Effector CD8-positive, alpha-beta T cell (primary cell): ENCODE measurements at places on chromosomes 7 and 10.

GRCh38 chr10:124636271-124636995 lies 107.7 kb downstream of the FAM53B start:
- peak; percentile 14 for DNase-seq

GRCh38 chr7:80806663-80807062 lies 112.2 kb downstream of the SEMA3C start:
- DNase-seq = no peak

DNA sequence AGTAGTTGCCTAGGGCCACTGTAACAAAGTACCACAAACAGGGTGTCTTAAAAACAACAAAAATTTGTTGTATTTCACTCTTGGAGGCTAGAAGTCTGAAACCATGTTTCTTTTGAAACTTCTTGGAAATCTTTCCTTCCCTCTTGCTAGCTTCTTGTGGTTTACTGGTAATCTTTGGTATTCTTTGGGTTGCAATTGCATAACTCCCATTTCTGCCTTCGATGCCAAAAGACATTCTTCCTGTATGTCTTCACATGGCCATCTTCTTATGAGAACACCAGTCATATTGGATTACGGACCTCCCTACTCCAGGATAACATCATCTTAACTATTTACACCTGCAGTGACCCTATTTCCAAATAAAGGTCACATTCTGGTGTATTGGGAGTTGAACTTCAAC lies 357.4 kb downstream of the PPP1R3A start:
- no peak for DNase-seq

DNA sequence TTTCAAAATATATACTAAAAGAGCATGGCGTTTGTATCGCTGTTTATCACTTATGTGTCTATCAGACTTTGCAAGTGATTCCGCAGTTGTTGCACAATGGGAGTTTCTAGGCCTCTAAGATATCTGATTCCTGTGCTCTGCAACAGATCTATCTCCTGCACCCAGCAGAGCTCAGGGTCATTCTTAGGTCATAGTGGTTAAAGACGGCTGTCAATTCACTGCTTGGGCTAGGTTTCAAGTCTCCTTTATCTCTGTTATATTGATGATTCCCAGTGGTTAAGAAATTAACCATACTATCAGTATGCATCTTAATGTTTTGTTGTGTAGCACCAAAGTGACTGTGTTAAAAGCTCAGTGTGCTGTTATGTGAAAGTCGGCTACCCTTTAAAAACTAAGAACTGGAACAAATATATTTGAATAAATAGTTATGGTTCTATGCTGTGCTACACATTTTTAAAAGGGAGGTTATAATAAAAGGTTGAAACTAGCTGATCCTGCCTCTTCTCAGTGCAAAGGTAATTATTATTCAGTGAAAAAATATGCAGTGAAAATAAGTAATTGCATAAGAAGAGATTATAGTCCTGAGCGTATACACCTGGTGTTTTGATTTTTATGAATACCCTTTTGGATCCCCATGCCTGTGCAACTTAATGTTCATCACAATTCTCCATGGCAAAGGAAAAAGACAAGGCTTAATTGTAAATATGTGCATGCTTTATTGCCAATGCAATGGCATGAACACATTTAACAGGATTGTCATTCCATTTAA lies 24.0 kb downstream of the HOXA1 start:
- no peak for DNase-seq

GRCh38 chr10:34407324-34407805 lies 407.7 kb downstream of the PARD3 start:
- no peak for DNase-seq
